Fibroblast of skin of right biceps (primary cell): ENCODE measurements at places on chromosomes 3 and 15.

GRCh38 chr3:125160606-125161371 lies 51.8 kb downstream of the SLC12A8 start:
- DNase-seq, result peak; percentile 55

DNA sequence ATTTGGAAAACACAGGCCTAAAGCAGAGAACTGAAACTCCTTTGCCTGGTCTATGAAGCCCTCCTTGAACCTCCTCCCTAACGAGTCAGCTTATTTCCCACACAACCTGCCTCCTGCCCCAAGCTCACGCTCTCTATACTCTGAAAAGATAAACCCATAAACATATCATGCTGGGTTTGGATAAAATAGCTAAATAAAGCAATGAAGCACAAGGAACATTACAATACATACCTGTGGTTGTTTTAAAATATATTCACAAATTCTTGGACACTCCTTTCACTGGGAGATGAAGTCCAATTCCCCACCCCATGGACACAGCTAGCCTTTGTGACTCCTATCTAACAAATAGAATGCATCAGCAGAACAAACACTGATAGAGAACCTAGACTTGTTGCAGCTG lies 98.2 kb downstream of the PLCH1 start:
- DNase-seq, result no peak

- no peak for DNase-seq
Observed at GRCh38 chr3:38207254-38208003, 42.1 kb downstream of the OXSR1 start.

DNA sequence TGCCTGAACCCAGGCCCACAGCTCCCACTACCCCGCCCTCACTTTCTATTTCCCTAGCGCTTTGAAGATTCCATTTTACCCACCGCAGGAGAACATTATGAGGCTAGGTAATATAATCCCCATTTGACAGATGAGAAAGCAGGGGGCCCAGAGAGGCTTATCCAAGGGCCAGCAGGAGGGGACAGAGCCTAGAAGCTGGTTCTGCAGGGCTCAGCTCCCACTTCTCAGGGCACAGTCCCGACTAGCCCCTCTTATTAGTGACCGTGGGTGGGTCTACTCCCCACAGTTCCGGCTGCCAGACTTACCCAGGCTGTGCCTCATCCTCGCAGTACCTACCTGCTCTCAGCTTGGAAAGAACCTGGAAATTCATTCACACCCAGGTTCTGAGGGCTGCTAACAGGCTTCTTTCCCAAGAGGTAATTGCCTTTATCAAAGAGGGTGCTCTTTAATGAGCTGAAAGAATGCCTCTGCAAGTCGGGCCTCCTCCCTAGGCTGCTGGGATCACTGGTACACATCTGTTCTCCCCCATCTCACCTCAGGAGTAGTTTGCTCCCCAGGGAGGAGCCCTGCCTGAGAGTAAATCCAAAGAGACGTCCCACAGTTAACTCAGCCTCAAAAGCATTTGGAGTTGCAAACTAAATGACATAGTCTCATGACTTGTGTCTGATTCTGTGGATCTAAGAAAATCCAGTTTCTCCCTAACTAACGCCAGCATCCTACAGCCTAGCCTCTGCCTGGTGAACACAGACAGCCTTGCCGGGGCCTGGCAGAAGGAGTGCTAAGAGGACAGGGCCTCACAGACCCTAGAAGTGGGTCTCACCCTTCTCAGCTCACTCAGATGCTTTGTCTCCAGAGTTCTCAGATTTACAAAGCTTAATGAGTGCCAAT lies 125.0 kb downstream of the CHSY1 start:
- peak; percentile 83 for DNase-seq

DNA sequence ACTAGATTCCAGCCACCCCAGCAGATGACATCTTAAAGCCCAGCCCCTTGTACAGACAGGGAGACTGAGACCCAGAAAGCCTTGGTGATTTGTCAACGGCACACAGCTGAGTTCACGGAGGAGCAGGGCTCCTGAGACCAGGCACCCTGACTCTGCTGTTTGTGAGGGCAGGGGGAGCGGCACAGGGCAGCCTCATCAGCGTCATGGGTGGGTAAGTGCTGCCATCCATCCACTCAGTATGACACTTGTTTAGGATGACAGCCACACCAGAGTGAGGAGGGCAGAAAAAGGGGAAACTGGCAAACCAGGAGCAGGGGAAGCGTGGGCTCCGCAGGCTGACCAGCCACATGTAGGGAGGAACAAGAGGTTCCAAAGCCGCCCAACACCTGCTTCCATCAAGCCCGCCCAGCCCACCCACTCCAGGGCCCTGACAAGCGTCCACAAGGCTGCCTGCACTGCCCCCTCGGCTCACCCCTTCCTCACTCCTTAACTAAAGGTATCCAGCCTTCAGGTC lies 19.9 kb downstream of the RBPMS2 start:
- DNase-seq, result no peak

DNA sequence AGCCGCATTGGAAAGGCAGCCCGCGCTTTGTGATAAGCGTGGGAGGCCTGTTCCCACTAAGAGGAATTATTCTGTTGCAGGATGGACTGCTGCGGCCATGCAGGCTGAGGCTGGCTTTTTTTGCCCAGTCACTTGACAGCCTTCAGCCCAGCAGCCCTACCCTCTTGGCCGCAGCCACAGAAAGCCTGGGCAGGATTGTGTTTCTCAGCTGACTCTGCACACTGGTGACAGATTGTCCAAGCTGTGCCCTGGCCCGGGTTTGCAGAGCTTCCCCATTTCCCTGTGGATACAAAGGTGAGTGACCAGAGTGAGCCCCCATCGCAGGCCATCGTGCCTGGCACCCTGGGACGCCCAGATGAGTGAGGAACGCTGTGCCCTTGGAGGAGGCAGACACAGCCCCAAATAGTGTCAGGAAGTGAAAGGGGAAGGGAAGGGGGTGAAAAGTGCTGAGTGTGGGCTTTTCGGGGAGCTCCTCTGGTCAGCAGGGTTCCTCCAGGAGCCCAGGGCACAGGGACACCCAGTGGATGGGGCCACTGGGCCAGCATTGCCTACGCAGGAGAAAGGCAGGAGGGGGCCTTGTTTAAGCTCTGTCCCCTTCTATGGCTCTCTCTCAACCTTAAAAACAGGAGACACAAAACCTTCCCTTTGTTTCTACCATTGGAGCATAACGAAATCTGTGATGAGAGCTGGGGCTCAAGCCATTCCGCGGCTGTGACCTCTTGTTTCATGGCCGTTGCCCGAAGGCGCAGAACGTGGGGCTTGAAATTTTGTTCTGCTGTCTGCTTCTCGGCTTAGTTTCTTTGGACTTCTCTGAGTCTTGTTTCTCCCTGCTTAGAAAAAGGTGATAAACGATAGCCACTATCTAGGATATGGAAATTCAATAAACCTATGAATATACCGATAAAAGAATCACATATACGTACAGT lies 91.5 kb upstream of the MEF2A start:
- DNase-seq, result no peak

GRCh38 chr3:9704347-9705322 lies 1.0 kb downstream of the CPNE9 start:
- peak; percentile 23 for DNase-seq

GRCh38 chr15:42996871-42997270 lies 76.3 kb upstream of the TTBK2 start:
- no peak for DNase-seq

DNA sequence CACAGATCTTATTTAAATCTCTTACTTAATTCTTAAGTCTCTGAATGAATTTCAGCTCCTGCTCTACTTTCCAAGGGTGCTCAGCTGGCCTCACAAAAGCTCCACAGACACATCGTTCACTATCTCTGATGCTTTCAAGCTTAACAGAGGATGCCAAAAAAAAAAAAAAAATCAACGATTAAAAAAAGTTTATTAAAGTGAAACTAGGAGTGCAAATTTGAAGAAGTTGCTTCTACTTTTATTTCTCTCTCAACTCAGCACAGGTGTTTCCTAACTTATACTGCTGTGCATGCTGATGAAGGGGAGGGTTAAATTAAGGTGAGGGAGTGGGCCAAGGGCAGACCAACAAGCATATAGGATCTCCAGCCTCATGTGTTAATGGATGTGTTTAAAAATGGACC lies 157.2 kb downstream of the TIGIT start:
- no peak for DNase-seq

DNA sequence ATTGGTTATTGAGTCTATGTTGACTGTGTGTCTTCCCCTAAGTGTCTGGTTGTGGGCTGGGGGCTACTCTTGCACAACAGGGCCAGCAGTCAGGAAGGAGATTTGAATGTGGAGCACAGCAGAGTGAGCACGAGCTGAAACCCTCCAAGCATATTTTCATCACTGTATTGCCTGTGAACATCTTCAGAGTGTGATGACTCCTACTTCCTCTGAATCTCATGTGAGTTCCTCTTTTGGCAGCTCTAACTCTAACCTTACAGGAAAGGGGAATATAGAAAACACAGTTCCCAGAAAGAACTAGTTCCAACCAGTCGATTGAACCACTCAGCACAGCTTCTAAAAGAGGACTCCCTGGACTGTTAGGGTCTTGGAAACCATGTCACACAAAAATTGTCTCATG lies 211.6 kb downstream of the RAP2B start:
- DNase-seq, result peak; percentile 15

GRCh38 chr15:63038926-63039673 lies 3.4 kb upstream of the TPM1 start:
- peak; percentile 94 for DNase-seq

GRCh38 chr3:170636400-170636973 lies 50.6 kb upstream of the SLC7A14 start:
- DNase-seq, result no peak

DNA sequence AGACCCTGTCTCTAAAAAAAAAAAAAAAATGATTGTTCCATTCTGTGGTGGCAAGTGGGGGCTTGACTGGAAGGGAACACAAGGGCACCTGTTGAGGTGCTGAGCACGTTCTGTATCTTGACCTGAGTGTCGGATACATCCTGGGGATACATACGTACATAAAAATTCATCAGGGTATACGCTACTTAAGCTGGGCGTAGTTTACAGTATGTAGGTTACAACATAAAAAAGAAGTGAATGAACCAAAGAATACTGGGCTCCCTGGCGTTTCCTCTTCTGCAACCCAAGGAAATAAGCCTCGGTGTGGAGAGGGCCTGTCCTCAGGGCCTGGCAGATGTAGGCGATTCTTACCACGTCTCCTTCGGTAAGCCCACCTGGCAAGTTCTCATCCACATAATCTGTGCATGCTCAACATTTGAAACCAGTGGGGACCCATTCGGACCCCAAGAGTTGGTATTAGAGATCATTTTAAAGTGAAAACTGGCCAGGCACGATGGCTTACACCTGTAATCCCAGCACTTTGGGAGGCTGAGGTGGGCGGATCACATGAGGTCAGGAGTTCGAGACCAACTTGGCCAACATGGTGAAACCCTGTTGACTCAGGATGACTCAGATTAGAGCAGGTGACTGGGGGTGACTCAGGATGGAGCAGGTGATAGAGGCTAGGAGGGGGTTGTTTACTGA lies 5.1 kb upstream of the MUC20 start:
- DNase-seq, result no peak

DNA sequence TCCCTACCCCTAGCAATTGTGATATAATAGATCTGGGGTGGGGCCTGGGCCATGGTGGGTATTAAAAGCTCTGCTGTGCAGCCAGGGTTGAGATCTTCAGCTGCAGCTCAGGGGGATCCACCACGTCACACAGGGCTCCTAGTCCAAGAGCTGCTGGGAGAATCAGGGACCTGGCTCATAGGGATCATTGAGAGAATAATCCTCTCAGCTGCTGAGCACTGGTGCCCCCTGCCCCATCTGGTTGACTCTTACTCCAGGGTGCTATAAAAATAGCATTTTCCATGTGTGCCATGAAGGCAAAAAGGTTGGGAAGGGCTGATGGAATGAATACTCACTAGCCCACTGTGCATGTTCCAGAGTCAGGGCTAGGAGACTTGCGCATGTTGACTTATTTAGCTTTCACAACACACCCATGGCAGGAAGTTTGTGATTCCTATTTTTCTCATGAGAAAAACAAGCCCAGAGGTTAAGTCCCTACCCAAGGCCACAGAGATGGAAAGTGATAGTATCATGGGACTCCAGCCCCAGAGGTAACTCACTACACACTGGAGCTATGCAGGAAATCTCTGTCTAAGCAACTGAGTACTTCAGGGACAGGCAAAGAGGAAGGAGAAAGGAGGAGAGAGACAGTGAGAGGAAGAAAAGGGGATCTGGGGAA lies 94.6 kb upstream of the HERC1 start:
- DNase-seq, result no peak

DNA sequence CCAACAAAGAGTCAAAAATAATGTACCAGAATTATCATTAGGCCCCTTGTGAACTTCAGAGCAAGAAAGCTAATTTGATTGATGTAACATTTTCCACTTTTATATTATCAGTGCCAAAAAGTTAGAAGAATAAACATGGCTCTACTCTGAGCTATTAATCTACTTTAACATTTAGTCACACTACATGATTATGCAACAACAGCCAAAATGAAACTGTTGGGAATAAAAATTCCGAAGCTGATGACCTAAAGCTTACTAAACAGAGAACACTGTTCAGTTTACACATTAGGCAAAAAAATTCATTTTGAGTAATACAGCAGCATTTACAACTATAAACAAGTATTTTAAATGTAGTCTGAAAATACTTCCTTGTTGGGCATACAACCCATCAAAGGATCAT lies 1134.1 kb downstream of the EPHA3 start:
- DNase-seq, result no peak

DNA sequence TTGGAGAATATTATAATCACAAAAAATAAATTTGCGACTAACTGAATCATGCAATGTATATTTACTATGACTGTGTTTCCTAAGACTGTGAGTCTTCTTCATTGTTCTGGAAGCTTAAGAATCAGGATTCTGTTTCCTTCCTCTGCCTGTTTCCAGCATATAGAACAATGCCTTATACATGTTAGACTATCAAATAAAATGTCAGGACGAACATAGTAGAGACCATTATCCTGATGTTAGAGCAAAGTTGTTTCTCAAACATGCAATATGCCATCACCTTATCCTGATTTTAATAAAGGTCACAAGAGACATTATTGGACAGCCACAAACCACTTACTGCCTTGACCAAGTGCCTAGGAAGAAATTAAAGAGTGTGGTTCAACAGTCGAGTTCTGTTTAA lies 457.4 kb upstream of the AGTR1 start:
- no peak for DNase-seq

- DNase-seq, result no peak
Observed at GRCh38 chr3:119627461-119627860, 29.8 kb downstream of the PLA1A start.

DNA sequence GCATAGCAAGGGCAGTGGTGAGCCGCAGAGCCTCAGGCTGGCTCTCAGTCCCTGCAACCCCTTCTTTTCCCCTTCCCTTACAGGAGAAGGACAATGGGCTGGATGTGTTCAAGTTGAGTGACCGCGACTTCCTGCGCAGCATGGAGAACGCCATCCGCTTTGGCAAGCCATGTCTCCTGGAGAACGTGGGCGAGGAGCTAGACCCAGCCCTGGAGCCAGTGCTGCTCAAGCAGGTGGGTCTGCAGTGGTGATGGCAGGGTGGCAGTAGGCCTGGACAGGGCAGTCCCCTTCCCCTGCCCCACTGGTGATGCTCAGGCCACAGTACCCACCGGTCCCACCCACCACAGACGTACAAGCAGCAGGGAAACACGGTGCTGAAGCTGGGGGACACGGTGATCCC lies 53.8 kb downstream of the SEMA3G start:
- no peak for DNase-seq

- peak; percentile 85 for DNase-seq
Observed at GRCh38 chr3:77370413-77370812, 330.5 kb downstream of the ROBO2 start.
